Activated naive CD8-positive, alpha-beta T cell treated with anti-CD3 and anti-CD28 coated beads for 36 hours (primary cell): ENCODE measurements at places on chromosomes 2 and 18. TPM values are rescaled to one million over a fixed set of nuclear protein-coding genes. Genes with fewer than 3 reads are reported as not detected.

Gene ACTR3
- total RNA-seq = 482 TPM

Gene CSRNP3
- not detected for total RNA-seq

Gene IL36A
- not detected for total RNA-seq

Gene ATP6V1B1
- total RNA-seq = not detected

Gene ANKRD29
- not detected for total RNA-seq

Gene PAX3
- not detected for total RNA-seq

Gene LIMS3
- total RNA-seq = 0.72 TPM

Gene INPP5D
- 41.8 TPM for total RNA-seq

Gene EGR4
- total RNA-seq = 0.44 TPM

Gene ZNF521
- not detected for total RNA-seq

GRCh38 chr2:24643051-24643450 is 150.1 kb downstream of the PTRHD1 start:
- DNase-seq = no peak
- H3K27me3 ChIP-seq = no peaks in the 10 kb centered on the region
- H3K4me1 ChIP-seq = peaks cover 13% of the 10 kb centered on the region
- H3K4me3 ChIP-seq = no peak overlapping the region
- H3K36me3 ChIP-seq = peaks cover 13% of the 10 kb centered on the region

DNA sequence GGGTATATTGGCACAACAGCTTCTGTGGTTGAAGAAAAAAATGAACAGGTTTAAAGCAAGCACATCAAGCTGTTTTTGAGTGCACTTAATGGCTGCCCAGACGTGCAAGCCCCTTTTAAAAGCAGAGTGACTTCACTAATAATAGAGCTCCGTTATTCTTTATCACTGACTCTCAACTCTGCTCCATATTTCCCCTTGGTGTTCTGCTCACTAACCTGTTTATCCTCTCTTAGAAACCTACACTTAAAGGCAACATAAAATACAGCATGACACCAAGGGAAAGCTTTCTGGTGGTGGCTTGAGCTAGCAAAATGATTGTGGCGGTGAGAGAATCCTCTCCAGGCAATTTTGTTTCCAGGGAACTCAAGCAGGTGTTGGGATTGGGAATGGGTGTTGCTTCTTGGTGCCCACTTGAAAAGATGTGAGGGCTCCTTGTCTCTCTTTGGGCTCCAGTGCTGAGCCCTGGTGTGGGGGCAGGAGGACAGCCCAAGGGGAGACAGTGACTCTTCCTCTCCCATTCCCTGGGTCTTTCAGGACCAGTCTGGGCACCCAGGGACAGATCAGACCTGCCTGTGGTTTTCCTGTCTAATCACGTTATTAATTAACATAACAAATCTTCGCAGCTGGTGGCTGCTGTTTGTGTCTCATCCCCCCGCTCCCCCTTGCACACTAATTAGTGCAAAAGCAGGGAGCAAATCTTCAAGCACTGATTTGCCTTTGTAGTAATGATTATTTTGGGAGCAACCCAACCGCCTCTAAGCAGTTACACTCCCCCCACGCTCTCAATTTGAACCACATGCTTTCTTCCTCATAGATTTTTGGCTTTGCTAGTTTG is 289.4 kb upstream of the CXCR4 start:
- no peak for DNase-seq
- H3K36me3 ChIP-seq = no peaks in the 10 kb centered on the region
- no peak overlapping the region for H3K27ac ChIP-seq
- H3K27me3 ChIP-seq = peaks cover 15% of the 10 kb centered on the region

- DNase-seq = no peak
- H3K27me3 ChIP-seq = no peaks in the 10 kb centered on the region
- H3K4me1 ChIP-seq = peaks cover 34% of the 10 kb centered on the region
Measured at GRCh38 chr2:230891509-230891908, 26.8 kb downstream of the ITM2C start.

DNA sequence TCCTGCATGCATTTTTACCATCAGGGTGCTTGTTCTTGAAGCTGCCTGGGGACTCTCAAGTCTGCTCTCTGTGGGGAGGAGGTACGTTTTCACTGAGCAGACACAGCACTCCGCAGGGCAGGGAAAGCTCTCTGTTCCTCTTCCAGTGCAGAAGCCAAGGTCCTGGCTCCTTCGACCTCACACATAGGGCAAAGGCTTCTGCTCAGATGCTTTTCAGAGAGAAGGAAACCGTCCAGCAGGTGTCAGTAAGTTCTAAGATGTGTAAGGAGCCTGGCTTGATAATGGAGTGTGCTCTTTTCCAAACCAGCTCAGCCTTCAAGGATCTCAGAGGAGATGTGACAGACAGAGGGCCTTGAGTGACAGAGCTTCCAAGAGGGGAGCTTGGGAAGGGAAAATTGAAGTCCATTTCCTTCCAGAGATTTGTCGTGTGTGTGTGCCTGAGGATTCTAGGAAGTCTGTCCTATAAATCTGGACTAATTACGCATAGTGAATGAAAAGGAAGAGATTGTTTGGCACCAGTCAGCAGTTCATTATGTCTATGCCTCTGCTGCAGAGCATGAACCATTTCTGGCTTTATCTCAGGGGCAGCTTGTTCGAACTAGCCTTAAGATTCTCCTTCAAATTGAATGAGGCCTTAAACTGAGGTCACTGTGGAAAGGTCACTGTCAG is 67.3 kb upstream of the UPP2 start:
- DNase-seq = no peak
- no peak overlapping the region for H3K4me3 ChIP-seq
- H3K4me1 ChIP-seq = no peaks in the 10 kb centered on the region
- H3K36me3 ChIP-seq = no peaks in the 10 kb centered on the region

GRCh38 chr2:120382541-120383144 is 36.7 kb downstream of the INHBB start:
- H3K4me3 ChIP-seq = no peak overlapping the region
- no peak for DNase-seq
- no peaks in the 10 kb centered on the region for H3K4me1 ChIP-seq
- H3K27ac ChIP-seq = no peak overlapping the region
- no peaks in the 10 kb centered on the region for H3K27me3 ChIP-seq

- H3K36me3 ChIP-seq = no peaks in the 10 kb centered on the region
- no peak overlapping the region for H3K4me3 ChIP-seq
- peaks cover 69% of the 10 kb centered on the region for H3K27me3 ChIP-seq
- no peak for DNase-seq
- H3K4me1 ChIP-seq = peaks cover 18% of the 10 kb centered on the region
Measured at GRCh38 chr2:236366049-236366387, 101.8 kb upstream of the ASB18 start.

GRCh38 chr18:24764766-24765165 is 304.3 kb downstream of the HRH4 start:
- H3K36me3 ChIP-seq = peaks cover 2% of the 10 kb centered on the region
- no peaks in the 10 kb centered on the region for H3K4me1 ChIP-seq
- peaks cover 9% of the 10 kb centered on the region for H3K27me3 ChIP-seq
- DNase-seq = no peak

GRCh38 chr2:199810422-199811171 is 40.4 kb downstream of the FTCDNL1 start:
- DNase-seq = no peak
- no peaks in the 10 kb centered on the region for H3K36me3 ChIP-seq
- no peak overlapping the region for H3K27ac ChIP-seq
- no peaks in the 10 kb centered on the region for H3K27me3 ChIP-seq
- H3K4me3 ChIP-seq = no peak overlapping the region
- no peaks in the 10 kb centered on the region for H3K4me1 ChIP-seq

- H3K4me1 ChIP-seq = peaks cover 6% of the 10 kb centered on the region
- H3K27me3 ChIP-seq = no peaks in the 10 kb centered on the region
- no peak overlapping the region for H3K27ac ChIP-seq
- no peaks in the 10 kb centered on the region for H3K36me3 ChIP-seq
Measured at GRCh38 chr2:121485039-121485438, 45.6 kb upstream of the RNU4ATAC start.

GRCh38 chr2:32862269-32863055 is 84.3 kb upstream of the LTBP1 start:
- peak overlapping the region; percentile 21 for H3K27ac ChIP-seq
- H3K4me1 ChIP-seq = peaks cover 12% of the 10 kb centered on the region
- H3K36me3 ChIP-seq = peaks cover 1% of the 10 kb centered on the region
- H3K4me3 ChIP-seq = no peak overlapping the region

DNA sequence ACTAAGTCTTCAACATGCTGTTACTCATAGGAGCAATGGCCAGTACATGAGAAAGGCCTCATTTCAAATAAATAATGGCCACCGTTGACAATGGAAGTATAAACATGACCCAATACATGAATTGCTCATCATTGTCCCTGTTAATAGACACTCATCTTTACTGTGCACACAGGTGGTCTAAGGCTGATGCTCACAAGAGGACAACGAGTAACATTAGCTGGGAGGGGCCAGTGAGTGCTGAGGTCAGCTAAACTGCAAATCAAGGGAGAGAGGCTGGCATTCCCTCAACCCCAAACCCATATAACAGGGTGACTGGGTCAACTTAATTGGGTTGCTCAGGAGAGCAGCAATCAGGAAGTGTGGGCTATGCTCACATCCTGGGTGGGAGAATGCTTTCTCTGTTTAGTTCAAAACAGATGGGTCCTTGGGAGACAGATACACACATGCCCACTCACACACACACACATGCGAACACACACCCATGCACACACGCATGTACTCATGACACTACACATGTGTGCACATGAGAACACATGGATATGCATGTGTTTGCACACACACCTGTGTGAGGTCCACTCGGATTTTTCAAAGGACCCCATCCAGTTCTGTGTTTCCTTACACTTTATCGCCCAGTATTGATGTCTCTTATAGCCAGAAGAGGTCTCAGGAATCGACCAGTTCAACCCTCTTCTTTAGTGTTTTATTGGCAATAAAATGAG is 172.0 kb downstream of the INHBB start:
- H3K36me3 ChIP-seq = no peaks in the 10 kb centered on the region
- H3K27ac ChIP-seq = no peak overlapping the region
- no peak for DNase-seq
- no peak overlapping the region for H3K4me3 ChIP-seq
- no peaks in the 10 kb centered on the region for H3K4me1 ChIP-seq

- peaks cover 8% of the 10 kb centered on the region for H3K4me1 ChIP-seq
- H3K36me3 ChIP-seq = peaks cover 12% of the 10 kb centered on the region
- no peak overlapping the region for H3K4me3 ChIP-seq
- peaks cover 25% of the 10 kb centered on the region for H3K27me3 ChIP-seq
- no peak for DNase-seq
Measured at GRCh38 chr2:111062417-111062816, 58.3 kb upstream of the BCL2L11 start.

- H3K4me1 ChIP-seq = no peaks in the 10 kb centered on the region
- no peaks in the 10 kb centered on the region for H3K36me3 ChIP-seq
- no peak overlapping the region for H3K4me3 ChIP-seq
- DNase-seq = no peak
Measured at GRCh38 chr2:153940511-153940910, 68.8 kb downstream of the GALNT13 start.

DNA sequence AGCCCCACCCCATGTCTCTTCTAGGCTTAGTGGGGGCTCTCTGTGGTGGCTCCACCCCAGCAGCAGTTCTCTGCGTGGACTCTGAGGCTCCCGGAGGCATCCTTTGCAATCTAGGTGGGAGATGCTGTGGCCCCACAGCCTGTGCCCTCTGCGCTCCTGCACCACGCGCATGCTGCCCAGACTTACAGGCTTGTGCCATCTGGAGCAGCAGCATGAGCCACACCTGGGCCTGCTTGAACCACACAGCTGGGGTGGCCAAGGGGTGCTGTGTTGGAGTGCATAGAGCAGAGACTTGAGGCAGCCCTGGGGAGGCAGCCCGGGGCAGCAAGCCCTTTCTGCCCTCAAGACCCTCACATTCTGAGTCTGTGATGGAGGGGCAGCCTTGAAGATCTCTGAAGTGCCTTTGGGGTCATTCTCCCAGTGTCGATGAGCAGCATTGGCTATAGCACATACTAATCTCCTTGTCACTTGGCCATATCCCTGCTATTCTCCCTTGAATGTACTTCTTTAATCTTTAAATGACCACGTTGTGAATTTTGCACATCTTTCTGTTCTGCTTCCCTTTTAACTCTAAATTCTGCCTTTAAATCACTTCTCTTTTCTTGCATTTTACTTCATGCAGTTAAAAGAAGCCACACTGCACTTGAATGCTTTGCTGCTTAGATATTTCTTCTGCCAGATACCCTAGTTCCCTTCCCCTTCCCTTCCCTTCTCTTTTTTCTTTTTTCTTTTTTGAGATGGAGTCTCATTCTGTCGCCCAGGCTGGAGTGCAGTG is 62.4 kb downstream of the NCAPH start:
- no peaks in the 10 kb centered on the region for H3K36me3 ChIP-seq
- H3K4me1 ChIP-seq = no peaks in the 10 kb centered on the region
- no peak overlapping the region for H3K4me3 ChIP-seq
- H3K27me3 ChIP-seq = no peaks in the 10 kb centered on the region

GRCh38 chr2:158021226-158021625 is 80.5 kb upstream of the UPP2 start:
- no peak for DNase-seq
- H3K27me3 ChIP-seq = no peaks in the 10 kb centered on the region
- no peak overlapping the region for H3K4me3 ChIP-seq
- no peaks in the 10 kb centered on the region for H3K36me3 ChIP-seq

GRCh38 chr2:28444956-28445355 is 50.9 kb upstream of the PLB1 start:
- no peak overlapping the region for H3K4me3 ChIP-seq
- DNase-seq = no peak
- no peaks in the 10 kb centered on the region for H3K36me3 ChIP-seq
- no peaks in the 10 kb centered on the region for H3K27me3 ChIP-seq

DNA sequence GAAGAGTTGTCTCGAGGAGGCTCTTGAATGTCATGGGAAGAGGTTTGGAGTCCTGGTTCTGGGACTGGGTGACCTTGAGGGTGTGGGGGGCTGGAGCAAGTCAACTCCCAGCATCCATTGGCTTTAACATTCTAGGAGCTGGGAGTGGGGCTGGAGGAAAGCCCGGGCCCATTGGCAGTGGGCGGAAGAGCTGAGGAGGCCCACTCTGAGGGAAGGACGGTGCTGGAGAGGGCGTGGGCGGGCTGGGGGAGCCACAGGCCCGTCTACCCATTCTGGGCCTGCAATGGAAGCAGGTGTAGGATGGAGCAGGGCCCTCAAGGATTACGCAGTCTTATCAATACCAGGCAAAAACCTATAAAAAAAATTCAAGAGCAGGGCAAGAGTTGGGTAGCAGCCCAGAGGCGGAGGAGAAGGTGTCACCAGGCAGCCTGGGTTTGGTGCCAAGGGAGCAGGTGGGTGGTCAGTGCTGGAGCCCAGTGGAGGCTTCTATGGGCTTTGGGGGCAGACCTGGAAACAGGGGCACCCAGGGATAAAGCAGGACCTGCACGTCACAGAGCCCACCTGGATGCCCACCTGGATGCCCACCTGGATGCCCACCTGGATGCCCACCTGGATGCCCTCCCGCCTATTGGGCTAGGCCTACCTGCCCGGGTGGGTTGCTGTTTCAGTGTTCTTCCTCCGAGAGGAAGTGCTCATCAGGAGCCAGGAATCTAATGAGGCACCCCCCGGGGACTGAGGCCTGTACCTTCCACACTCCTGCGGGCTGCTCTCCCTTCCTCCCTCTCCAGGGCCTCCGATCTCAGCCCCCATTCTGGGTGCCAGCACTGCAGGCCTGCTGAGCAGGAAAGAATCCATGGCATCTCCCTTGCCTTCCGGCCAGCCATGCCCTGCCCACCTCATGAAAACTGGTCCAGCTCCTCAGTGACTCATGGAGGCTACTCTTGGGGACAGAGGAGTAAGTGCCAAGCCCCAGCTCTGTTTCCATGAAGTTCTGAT is 71.3 kb downstream of the CTIF start:
- no peaks in the 10 kb centered on the region for H3K27me3 ChIP-seq
- H3K27ac ChIP-seq = no peak overlapping the region
- no peaks in the 10 kb centered on the region for H3K4me1 ChIP-seq
- H3K36me3 ChIP-seq = no peaks in the 10 kb centered on the region

- no peaks in the 10 kb centered on the region for H3K4me1 ChIP-seq
- no peak overlapping the region for H3K27ac ChIP-seq
- H3K27me3 ChIP-seq = no peaks in the 10 kb centered on the region
- no peaks in the 10 kb centered on the region for H3K36me3 ChIP-seq
Measured at GRCh38 chr2:133821107-133821760, 253.0 kb upstream of the NCKAP5 start.

GRCh38 chr18:34928088-34928753 is 113.0 kb upstream of the MAPRE2 start:
- no peaks in the 10 kb centered on the region for H3K4me1 ChIP-seq
- no peak for DNase-seq
- no peaks in the 10 kb centered on the region for H3K36me3 ChIP-seq
